ENCODE measurements at places on chromosomes 4 and X.

DNA sequence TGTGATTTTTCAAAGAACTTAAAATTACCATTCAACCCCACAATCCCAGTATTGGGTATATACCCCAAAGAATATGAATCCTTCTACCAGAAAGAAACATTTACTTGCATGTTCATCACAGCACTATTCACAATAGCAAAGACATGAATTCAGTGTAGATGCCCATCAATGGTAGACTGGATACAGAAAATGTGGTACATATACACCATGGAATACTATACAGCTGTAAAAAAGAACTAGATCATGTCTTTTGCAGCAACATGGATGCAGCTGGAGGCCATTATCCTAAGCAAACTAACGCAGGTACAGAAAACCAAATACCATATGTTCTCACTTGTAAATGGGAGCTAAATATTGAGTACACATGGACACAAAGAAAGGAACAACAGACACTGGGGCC lies 34.1 kb upstream of the TMPRSS11F start:
- H3K27ac ChIP-seq: no peak overlapping the region
- H3K4me1 ChIP-seq: no peaks in the 10 kb centered on the region
- H3K4me3 ChIP-seq: no peak overlapping the region
- no peaks in the 10 kb centered on the region for H3K36me3 ChIP-seq
- peaks cover 6% of the 10 kb centered on the region for H3K27me3 ChIP-seq
- DNase-seq: no peak

GRCh38 chr4:170011921-170012628 lies 14.1 kb downstream of the MFAP3L start:
- H3K27me3 ChIP-seq: peaks cover 11% of the 10 kb centered on the region
- H3K36me3 ChIP-seq: no peaks in the 10 kb centered on the region
- H3K27ac ChIP-seq: no peak overlapping the region
- no peak for DNase-seq
- H3K4me3 ChIP-seq: no peak overlapping the region
- H3K4me1 ChIP-seq: peaks cover 4% of the 10 kb centered on the region

- peaks cover 11% of the 10 kb centered on the region for H3K27me3 ChIP-seq
- H3K36me3 ChIP-seq: no peaks in the 10 kb centered on the region
- H3K4me1 ChIP-seq: peaks cover 6% of the 10 kb centered on the region
- no peak overlapping the region for H3K27ac ChIP-seq
- H3K4me3 ChIP-seq: no peak overlapping the region
- DNase-seq: no peak
These were observed 412.2 kb downstream of the PPP3CA start for GRCh38 chr4:100935090-100935489.

GRCh38 chr4:173536808-173537429 lies 6.9 kb upstream of the HAND2 start:
- no peaks in the 10 kb centered on the region for H3K36me3 ChIP-seq
- peaks cover 6% of the 10 kb centered on the region for H3K4me1 ChIP-seq
- DNase-seq: no peak
- H3K4me3 ChIP-seq: no peak overlapping the region

DNA sequence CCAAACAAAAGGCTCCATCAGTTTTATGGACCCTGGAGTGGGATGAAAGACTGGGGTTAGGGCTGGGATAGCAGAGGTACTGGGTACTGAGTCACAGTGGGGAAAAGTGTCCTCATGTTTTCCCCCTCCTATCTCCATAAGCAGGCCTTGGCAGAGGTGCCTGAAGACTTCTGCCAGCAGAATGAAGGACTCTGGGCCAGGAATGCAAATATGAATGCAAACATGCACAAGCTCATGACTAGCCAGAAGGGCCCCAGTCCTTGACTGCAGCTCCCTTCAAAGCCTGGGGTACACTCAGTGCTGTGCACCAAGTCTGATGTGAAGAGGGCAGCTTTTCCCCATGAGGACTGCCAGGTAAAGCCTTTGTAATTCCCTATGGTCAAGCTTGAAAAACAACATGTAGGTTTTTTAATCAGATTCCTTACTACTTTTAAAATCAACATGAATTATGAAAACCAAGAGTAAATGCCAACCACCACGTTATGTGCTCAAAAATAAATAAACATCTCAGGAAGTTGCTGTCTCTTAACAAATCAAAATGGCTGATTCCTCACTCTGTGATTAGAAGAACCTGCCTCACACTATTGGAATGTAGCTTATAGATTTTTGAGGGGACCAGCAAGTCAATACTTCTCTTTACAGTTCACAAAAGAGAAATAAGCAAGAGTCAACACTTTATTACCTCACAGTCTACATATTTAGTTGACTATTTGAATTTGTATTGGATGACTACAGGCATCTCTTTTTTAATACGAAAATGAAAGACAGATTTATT lies 1512.0 kb downstream of the ARAP2 start:
- H3K4me1 ChIP-seq: no peaks in the 10 kb centered on the region
- no peaks in the 10 kb centered on the region for H3K36me3 ChIP-seq
- H3K4me3 ChIP-seq: no peak overlapping the region
- no peak overlapping the region for H3K27ac ChIP-seq
- no peak for DNase-seq

- H3K36me3 ChIP-seq: no peaks in the 10 kb centered on the region
- DNase-seq: no peak
- H3K27me3 ChIP-seq: no peaks in the 10 kb centered on the region
- no peak overlapping the region for H3K27ac ChIP-seq
- no peaks in the 10 kb centered on the region for H3K4me1 ChIP-seq
- H3K4me3 ChIP-seq: no peak overlapping the region
These were observed 662.2 kb upstream of the BOD1L1 start for GRCh38 chr4:14289708-14290107.

DNA sequence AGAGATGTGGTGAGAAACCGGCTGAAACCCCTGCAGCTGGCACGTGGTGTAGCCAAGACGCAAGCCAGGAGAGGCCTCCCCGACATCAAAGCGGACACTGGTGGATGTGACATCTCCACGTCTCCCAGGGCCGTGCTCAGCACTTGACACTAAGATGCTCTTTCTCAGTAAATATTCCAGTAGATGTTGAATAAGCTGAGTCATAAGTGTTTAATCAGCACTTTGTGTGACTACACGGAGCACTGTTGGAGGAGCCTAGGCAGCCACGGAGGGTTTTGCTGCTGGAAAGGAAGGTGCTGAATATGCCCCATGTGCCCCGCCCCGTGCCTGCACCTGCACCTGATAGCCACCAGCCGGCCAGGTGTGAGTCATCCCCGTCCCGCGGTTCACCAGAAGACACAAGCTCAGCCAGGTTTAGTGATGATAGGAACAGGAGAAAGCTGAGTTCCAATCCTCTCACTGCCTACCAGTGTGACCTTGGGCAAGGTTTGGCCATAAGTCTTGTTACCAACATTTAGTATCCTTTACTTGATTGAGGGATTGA lies 29.0 kb upstream of the C4orf50 start:
- no peaks in the 10 kb centered on the region for H3K36me3 ChIP-seq
- peaks cover 17% of the 10 kb centered on the region for H3K4me1 ChIP-seq
- H3K4me3 ChIP-seq: no peak overlapping the region
- no peak overlapping the region for H3K27ac ChIP-seq
- H3K27me3 ChIP-seq: no peaks in the 10 kb centered on the region
- DNase-seq: no peak

DNA sequence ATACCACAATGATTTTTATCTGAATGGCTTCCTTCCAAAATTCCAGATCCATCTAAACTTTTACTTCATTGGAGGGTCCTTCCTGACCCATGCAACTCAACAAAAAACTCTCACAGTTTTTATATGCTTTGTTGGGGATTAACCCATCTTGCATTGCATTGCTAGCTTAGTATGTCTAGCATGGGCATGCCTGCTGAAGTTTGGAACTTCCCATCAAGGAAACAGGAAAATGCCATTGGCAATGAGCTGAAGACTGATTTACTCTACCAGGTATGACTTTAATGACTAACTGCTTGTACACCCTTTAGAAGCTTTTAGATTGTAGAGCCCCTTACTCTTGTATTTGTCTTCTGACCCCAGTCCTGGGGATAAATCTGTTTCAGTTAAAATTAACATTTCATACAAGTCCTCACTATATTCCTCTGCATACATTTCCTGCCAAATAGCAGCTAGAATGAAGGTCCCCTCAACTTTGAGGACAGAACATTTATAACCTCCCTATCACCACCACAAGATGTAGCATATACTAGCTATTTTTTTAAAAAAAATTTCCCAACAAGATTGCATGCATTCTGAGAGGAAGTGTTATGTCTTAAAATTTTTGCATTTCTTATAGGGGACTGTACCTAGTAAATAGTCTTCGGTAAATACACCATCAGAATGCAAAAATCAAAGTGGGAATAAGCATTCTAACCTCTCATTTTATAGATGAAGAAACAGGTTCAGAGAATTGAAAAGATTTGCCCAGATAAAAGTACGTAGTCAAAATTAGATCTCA lies 52.5 kb upstream of the ATXN3L start:
- DNase-seq: no peak
- no peak overlapping the region for H3K27ac ChIP-seq
- H3K4me1 ChIP-seq: peaks cover 3% of the 10 kb centered on the region
- H3K4me3 ChIP-seq: no peak overlapping the region
- H3K27me3 ChIP-seq: no peaks in the 10 kb centered on the region

DNA sequence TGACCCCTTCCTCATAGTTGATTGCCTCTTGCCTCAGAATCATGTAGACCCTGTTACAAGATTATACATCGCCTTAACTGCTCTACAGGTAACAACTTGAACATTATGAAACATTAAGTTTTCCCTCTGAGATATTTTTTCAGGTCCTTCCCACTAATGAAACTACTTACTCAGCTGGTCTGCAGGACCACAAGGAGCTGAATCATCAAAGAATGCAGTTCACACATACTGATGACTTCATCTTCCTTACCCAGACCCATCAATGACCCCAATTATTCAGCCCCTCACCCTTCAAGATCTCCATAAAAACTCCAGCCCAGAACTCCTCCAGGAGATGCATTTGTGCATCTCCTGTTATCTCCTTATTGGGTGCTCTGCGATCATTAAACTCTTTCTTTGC lies 720.9 kb downstream of the RAPGEF2 start:
- H3K27me3 ChIP-seq: no peaks in the 10 kb centered on the region
- no peak overlapping the region for H3K4me3 ChIP-seq

GRCh38 chrX:152904151-152905080 lies 6.5 kb downstream of the ZNF185 start:
- H3K36me3 ChIP-seq: no peaks in the 10 kb centered on the region
- H3K4me1 ChIP-seq: no peaks in the 10 kb centered on the region
- H3K27ac ChIP-seq: peak overlapping the region; percentile 41
- DNase-seq: peak; percentile 28
- peaks cover 3% of the 10 kb centered on the region for H3K27me3 ChIP-seq
- no peak overlapping the region for H3K4me3 ChIP-seq

Measured in activated CD4-positive, alpha-beta T cell treated with anti-CD3 and anti-CD28 coated beads, Interleukin-2, amount 10 ng/mL, durations not matched to agents 7 days and 5 days (primary cell).